ENCODE measurements at places on chromosomes 2 and 18.
A peak's percentile ranks its signal among the peaks of the same experiment; 100 is the strongest.

DNA sequence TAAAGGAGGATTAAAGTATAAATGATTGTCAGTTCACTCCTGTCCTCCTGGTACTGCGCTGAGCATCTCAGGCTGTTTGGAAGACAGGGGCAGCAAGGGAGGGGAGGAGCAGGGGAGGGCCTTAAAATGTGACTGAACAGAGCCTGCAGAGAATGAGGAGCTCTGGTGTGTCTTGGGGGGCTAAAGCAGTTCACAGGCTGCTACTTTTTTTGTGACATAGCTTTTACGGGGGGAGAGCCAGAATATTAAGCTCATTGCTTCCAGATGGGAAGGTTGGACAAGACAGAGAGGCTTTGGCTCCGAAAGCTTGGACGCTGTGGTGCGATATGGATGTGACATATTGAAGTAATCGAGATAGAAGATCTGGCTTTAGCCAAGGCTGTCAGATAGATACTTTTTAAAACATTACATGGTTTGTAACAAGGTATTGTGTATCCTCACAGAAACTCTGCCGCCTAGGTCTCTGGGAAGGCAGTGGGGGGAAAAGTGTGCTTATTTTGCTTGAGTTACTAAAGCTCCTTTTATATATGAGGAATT, 40.5 kb downstream of the RDH14 start:
- DNase-seq, result no peak

DNA sequence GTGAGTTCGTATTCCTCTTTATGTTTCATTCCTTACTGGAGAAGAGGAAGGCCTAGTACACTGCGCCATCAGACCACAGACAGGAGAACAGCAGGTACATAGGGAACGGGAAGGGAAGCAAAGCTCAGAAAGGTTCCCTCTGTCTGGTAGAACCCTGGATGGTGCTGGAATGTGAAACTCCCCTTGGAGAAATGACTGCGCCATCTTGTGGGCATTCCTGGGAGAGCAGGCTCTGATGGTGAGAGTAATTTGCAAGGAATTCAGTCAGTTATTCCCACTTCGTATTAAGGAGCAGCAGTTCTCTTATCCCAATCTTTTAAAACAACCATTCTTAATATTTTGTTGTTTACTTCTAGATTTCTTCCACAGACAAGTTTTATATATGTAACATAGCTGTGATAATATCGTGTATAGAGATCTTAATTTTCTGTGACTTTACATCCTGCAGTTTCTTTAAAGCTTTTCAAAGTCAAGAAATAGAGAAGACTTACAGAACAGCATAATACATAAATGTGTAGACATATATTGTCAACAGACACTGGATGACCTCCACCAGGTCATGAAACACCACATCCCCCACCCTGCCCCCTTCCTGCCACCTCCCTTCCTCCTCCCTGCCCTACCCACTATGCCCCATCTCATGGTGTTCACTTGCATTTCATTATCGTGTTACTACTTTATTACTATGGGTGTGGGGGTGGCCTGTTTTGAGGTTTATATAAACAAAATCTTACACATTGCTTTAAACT, 83.9 kb downstream of the ARHGEF4 start:
- peak; percentile 14 for DNase-seq

DNA sequence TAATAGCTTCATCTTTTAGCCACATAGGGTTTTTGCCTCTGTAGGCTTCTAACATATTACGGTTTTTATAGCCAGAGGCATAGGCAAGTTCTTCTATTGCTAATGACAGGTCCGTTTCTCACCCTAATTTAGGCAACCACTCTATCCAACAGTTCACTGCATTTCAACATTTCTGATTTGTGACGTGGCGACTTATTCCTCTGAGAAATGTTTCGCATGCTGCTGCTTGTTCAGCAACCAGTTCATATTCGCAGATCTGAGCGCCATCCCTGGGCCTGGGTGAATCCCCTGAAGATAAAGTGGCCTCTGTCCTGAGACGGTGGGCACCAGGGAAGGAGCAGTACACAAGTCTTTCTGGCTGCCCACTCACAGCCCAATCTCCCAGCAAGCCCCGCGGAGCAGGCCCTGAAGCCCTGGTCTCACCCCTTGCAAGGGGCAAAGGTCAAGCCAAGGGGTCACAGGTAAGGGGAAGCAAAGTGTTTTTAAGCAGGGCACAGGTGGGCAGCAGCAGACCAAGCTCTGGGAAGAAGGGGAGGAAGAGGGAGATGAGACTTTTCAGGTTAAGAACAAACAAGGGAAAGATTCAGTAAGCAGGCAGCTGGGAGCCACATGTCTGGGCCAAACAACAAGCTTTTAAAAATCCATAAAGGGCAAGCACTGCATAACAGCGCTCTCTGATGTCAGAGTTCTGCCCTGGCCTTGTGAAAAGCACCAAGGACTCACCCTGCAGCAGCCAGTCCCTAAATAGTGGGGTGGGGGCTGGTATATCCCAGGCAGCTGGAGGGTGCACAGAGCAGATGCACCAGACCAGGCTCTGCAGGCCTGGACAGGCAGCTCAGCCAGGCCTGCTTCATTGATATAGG, 10.8 kb upstream of the COX7A2L start:
- DNase-seq, result no peak

GRCh38 chr18:26956863-26957262, 91.4 kb upstream of the AQP4 start:
- no peak for DNase-seq

GRCh38 chr2:231159306-231159705, 34.5 kb upstream of the HTR2B start:
- no peak for DNase-seq

DNA sequence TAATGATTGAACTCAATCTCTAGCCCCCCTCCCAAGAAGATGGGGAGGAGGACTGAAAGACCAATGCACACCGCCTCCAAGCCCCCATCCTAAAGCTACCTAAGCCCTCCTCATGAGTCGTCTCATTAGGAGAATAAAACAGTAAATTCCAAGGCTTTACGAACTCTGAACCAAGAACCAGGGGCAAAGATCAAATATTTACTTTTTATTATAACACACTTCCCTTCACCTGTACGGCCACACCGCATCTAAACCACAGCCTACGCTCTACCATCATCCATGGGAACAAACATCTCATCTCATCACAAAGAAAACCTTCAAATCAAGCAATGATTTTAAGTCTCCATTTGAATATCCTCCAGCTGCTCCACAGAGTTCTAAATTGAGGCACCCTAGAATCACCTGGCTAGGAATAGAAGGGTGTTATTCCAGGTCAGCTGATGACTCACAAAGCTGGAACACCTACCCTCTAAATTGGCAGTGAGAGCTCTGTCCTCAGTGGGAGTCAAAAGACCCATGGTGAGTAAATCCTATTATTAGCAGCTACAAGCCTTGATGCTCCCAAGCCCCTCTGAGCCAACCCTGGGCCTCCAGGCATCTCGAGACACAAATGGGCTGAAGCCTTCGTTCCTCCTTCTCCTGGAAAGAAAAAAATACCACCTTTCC, 45.6 kb upstream of the BZW1 start:
- DNase-seq, result no peak

DNA sequence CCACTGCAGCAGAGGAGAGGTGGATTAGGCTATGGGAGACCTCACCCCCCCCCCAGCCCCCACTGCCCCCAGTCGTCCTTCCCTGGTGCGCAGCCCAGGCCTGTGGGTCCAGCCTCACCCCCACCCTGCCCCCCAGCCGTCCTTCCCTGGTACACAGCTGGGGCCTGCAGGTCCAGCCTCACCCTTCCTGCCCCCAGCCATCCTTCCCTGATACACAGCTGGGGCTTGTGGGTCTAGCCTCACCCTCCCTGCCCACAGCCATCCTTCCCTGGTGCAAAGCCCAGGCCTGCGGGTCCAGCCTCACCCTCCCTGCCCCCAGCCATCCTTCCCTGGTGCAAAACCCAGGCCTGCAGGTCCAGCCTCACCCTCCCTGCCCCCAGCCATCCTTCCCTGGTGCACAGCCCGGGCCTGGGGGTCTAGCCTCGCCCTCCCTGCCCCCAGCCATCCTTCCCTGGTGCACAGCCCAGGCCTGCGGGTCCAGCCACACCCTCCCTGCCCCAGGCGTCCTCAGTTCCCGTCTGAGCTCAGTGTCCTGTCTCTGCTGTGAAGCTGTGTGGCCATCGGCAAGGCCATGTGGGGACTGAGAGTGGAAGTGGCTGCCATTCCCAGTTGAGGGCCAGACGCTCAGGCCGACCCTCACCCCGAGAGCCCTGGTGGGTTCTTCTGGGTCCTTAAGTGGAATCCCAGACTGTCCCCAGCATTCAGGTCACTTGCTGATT, 86.8 kb upstream of the SNTG2 start:
- no peak for DNase-seq

GRCh38 chr2:135818937-135819610, 17.9 kb downstream of the LCT start:
- DNase-seq, result no peak

GRCh38 chr18:8208716-8209115, 400.5 kb upstream of the RAB12 start:
- DNase-seq, result no peak

- no peak for DNase-seq
Measured at GRCh38 chr2:181164699-181165098, 184.3 kb downstream of the UBE2E3 start.

DNA sequence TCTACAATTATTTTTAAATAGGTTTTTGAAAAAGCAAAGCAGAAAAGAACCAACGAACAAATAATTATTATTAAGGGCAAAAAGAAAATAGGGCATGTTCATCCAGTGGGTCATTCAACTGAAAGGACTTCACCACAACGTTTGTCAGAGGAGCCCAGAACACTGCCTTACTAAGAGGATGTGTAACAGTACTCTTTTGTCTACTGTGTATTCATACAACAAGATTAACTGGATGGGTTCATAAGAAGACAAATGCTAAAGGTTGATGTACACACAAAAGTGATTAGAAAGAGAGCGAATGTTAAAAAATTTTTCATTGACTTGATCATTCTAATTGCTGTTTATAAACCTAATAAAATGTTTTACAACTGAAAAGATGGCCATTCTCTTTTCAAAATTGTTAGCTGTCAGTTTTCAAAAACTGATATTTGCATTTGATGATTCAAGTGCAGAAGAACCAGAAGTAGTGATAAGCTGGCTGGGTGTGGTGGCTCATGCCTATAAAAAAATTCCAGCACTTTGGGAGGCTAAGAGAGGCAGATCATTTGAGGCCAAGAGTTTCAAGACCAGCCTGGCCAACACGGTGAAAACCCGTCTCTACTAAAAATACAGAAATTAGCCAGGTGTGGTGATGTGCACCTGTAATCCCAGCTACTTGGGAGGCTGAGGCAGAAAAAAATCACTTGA, 33.1 kb downstream of the MGAT4A start:
- DNase-seq, result no peak

DNA sequence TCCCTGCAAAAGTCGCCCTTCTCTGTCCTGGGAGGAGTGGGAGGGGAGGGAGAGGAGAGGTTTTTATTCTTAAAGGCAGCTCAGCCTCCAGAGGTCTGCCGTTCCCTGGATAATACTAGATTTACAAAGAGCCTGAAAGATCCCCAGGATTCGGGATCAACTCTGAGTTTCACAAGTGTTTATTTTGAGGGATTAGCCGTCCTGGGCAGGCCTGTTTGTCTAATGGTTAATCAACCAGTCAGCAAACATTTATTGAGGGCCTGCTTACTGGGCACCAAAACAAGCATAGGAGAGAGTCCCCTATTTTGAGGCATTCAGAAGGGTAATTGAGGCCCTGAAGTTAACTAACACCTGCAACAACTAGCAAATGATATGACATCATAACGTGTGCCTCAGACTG, 152.6 kb upstream of the SLC1A4 start:
- DNase-seq, result no peak

DNA sequence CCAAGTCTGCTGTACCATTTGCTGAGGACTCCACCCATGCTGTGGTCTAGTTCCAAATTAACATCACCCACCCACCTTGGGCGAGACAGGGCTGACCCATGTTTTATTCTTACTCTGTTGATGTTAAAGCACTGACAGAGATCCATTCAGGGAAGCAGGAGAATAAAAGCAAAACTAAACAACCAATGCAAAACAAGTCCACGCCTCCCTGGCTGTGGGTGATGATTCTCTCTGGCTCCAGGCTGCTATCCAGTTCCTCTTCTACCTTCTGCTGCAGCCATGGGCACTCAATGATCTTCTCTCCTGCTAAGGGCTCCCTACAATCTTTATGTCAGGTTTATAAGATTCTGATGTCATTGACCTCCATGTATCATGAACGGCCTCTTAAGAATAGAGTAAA, 786.6 kb upstream of the ID2 start:
- no peak for DNase-seq

- DNase-seq, result no peak
Measured at GRCh38 chr18:11268741-11269233, 119.4 kb upstream of the PIEZO2 start.

GRCh38 chr18:55651236-55651635, 63.2 kb upstream of the TCF4 start:
- no peak for DNase-seq

DNA sequence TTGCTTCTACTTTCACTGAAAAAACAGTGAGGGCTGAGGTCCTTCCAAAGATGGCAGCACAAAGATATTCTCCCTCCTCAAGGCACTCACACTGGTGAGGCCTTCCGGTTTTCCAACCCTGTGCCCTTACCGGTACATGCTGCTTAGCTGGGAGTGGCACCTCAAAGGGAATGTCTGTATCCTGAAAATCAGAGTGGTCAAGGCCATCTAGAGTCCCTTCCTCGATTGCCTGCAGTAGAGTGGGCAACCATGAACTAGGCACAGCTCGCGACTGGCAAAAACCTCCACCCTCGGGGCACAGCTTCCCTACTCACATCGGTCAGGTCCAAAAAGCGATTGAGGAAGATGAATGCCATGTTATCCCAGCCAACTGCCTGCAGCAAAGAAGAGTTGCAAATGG, 3.4 kb downstream of the KRTCAP3 start:
- DNase-seq, result no peak

DNA sequence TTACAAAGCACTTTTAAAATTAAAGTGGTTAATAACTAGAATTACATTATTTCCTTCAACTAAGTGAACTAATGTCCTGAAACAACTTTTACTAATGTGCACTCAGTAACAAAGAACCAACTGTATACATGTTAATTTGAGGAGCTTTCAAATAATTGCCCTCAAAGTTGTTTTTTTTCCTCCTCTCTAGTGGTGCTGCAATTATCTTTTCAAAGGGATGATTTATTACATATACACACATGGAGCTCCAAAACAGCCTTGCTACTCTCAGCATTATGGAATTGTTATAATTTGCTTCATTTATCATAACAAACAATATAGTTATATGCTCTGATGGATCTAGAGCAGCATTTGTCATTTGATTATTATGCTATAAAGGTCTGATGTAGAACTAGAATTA, 246.3 kb upstream of the RASGRP3 start:
- DNase-seq, result peak; percentile 57

DNA sequence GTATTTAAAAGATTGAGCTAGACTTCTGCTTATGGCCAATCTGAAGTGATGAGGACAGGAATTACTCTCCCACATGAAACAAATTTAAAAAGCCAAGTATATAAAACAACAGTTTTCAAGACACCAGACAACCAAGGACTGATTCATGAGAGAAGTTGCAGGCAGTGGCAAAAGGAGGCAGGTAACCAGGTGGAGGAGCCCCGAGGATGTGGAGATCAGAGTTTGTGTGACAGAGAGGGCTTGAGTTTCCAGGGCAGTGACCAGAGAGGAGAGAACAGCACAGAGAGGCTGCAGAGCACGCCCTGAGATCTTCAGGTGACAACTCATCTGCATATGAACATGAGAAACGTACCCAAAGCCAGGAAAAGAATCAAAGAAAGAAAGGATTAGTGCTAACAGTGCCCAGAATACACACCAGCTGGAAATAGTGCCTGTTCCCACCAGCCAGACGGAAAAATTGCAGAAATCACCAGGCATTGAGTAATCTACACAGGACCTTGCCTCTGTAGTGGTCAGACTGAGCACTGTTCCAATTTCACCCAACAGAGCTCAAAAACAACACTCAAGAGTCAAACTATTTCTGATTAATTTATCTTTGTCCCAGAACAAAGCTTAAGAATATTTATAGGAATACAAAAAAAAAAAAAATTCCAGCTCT, 173.1 kb downstream of the SEPTIN10 start:
- DNase-seq, result no peak
